Astrocyte (in vitro differentiated cells and primary cell): ENCODE measurements at places on chromosomes 2 and 18.
A peak's percentile ranks its signal among the peaks of the same experiment; 100 is the strongest.

- no peak for DNase-seq
Observed at GRCh38 chr18:59380706-59381105, 21.6 kb upstream of the LMAN1 start.

- DNase-seq = no peak
Observed at GRCh38 chr18:41025666-41026065, 929.4 kb upstream of the PIK3C3 start.

DNA sequence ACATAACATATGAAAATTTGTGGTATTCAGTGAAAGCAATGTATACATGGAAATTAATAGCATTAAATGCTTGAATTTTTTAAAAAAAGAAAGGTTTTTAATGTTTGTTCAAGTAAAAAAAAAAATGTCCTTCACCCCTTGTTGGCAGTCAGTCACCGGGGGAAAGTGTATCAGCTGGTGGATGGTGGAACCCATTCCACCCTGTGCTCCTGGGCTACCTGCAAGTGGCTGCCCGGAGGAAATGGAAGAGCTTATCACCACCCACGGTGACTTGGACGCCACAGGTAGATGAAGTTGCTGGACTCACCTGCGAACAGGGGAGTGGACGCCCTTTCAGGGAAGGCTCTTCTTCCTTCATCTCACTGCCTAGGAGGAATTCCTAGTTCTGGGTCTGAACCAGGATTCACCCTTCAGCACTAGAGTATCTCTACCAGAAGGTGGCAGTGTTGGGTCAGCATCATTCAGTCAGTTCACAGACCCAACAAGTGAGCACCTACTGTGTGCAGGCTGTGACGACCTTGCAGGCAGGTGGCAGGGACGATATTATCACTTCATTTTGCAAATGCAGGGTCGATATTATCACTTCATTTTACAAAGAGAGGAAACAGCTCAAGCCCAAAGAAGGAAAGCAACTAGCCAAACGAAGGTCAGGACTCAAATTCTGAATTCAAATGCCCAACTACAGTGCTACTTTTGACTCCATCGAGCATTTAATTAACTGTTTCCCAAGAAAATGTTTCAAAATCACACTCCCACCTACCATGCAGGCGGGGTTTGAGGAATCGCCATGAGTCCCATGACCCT is 35.8 kb downstream of the CIB4 start:
- peak; percentile 16 for DNase-seq

DNA sequence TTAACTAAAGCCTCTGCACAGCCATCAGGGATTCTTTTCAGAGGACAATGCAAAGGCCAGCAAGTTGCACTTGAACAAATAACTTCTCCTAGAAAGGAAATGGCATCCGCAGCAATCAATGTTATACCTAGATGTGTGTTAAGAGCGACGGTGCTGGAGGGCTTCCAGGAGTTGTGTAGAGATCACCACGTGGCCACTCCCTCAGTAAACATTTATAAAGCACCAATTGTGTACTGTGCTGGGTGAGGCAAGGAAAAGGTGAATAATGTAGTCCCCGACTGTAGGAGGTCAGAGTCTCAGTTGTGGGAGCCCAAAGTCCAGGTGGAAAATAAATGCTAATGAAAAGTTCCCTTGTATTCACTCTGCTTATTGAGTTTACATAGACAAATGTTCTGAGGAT is 135.0 kb downstream of the ALK start:
- no peak for DNase-seq

GRCh38 chr2:195531754-195532153 is 125.3 kb upstream of the SLC39A10 start:
- peak; percentile 83 for DNase-seq

DNA sequence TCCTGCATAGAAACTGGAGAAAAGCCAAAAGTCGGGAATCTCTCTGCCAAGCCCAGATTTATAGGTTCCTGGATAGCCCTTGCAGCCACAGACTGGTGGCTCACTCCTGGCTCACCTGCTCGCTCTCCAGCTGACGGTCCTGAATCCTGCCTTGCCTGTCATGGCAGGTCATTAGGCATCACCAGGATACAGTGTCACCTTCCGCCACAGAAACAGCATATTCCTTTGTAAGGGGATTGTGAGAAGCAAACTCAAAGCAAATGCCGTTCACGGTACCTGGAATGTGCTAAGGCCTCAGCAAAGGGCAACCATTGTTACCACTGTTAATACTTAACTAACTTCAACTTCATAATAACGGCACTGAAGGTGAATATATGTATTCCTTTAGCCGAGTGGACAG is 57.1 kb upstream of the GPR45 start:
- no peak for DNase-seq

GRCh38 chr2:85235281-85235680 is 92.5 kb downstream of the TGOLN2 start:
- no peak for DNase-seq

GRCh38 chr2:75596784-75597183 is 36.0 kb upstream of the EVA1A start:
- peak; percentile 62 for DNase-seq

GRCh38 chr2:12050396-12050795 is 304.0 kb downstream of the LPIN1 start:
- DNase-seq = peak; percentile 67

DNA sequence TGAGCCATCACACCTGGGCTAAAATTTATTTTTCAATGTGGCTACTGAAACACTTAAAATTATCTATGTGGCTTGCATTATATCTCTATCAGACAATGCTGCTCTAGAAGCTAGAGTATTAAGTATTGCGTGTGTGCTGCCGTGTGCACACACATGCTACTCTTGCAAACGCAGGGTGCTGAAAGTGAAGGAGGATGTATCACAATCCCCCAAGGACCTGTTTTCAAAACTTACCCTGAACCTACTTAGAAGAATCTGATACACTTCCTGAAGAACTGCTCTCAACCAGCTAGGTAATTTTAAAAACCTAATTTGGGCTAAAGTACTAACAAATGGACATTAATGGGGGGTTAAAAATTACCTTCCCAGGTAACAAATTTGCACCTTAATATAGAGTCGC is 66.5 kb downstream of the EPHA4 start:
- no peak for DNase-seq

GRCh38 chr2:180829261-180829660 is 151.1 kb upstream of the UBE2E3 start:
- DNase-seq = peak; percentile 28

- DNase-seq = peak; percentile 46
Observed at GRCh38 chr2:132911726-132912724, 242.0 kb upstream of the LYPD1 start.

DNA sequence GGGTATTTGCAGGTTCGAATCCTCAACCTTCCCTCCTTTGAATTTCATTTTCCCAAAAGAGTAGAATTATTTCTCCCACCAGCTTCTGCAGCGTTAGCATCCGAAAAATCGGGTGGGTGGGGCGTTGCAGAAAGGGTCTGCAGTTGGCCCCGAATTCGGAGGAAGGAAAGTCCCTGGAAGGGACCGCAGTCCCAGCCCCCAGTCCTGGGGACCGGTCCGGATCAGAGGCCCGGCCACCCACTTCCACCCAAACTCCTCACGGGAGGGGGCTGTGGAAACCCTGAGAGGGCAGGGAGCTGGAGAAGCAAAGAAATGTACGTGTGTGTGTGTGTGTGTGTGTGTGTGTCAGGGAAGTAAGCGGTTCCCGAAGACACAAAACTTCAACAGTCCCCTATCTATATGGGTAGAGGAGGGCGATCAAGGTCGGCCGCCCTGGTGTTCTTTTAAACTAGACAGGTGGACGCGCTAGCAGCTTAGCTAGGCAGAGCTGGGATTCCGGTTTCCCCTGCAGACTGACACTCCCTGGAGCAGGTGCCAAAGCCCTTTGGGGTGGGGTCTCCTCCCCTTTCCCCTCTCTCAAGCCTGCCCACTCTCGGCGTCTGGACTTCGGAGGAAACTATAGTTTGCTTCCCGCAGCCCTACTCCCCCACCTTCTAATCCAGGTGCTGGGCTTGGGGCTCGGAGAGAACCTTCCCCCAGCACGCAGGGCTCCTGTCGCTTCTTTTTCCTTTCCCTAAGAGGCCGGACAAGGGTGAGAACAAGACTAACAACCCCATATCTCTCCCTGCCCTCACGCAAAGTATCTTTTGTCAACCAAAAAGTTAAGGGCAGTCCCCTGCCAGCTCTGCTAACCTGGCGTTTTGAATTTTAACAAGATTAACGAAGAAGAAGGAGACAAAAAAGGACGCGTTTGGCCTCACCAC is 4.8 kb upstream of the ONECUT2 start:
- no peak for DNase-seq

DNA sequence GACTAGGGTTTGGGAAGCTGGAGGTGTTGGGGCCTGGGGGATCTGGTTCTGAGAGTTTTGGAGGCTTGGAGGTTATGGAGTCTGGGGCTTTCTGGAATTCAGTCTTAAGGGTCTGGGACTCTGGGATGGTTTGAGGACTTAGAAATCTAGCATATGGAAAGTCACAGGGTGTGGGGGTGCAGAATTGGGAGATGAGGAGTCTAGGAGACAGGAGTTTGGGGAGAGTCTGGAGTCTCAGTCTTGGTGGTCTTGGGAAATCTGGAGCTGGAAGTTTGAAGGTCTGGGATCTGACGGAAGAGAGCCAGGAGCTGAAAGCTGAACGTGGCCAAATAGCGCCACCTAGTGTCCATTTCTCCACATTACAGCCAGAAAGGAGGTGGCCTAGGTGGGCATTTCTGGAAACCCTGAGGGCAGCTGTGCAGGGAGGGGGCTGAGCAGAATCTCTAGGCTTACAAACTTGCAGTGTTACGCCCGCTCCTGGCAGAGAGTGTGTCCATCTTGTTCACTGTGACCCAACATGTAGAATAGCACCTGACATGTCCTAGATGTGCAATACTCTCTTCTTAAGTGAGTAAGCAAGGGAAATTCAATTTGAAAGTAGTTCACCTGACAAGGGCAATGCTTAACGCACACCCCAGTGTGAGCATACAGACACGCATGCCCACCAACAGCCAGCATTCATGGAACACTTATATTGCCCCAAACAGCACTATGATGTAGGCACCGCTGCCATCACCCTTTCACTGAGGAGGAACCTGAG is 204.8 kb downstream of the TFCP2L1 start:
- no peak for DNase-seq

GRCh38 chr2:98088261-98088660 is 1.3 kb downstream of the VWA3B start:
- no peak for DNase-seq
